HepG2 (cell line): ENCODE measurements at places on chromosomes 4 and X. TPM values are rescaled to one million over a fixed set of nuclear protein-coding genes. Genes with fewer than 3 reads are reported as not detected.

Gene GRPR
- 0.03 and 0.05 TPM in 2 replicates for polyA plus RNA-seq

Gene RIBC1
- 0.04 TPM in 1 of 2 replicates, not detected in the other for polyA plus RNA-seq

Gene CLCN4
- 1.8 and 1.9 TPM in 2 replicates for polyA plus RNA-seq

Gene SNX12
- polyA plus RNA-seq: 27.3 and 30.3 TPM in 2 replicates

Gene AMER1
- polyA plus RNA-seq: 2.8 and 3.1 TPM in 2 replicates

Gene TMSB15A
- polyA plus RNA-seq: not detected in 2 replicates

Gene USP17L24
- polyA plus RNA-seq: not detected in 2 replicates

Gene FAM53A
- polyA plus RNA-seq: 0.46 and 0.48 TPM in 2 replicates

Gene SULT1B1
- polyA plus RNA-seq: 0.25 TPM in 2 replicates

Gene HGFAC
- polyA plus RNA-seq: 63.6 and 107 TPM in 2 replicates

- DNase-seq: no peak
These were observed 15.7 kb upstream of the DUSP21 start for GRCh38 chrX:44828008-44828605.

GRCh38 chrX:146189371-146189770 is 371.7 kb downstream of the SLITRK2 start:
- DNase-seq: no peak

GRCh38 chrX:10121787-10122186 is 35.0 kb upstream of the CLCN4 start:
- no peak for DNase-seq

GRCh38 chrX:45009371-45010000 is 136.5 kb downstream of the KDM6A start:
- DNase-seq: no peak

GRCh38 chrX:84956304-84956703 is 47.4 kb upstream of the APOOL start:
- no peak for DNase-seq

GRCh38 chrX:38409289-38409688 is 56.9 kb downstream of the OTC start:
- no peak for DNase-seq

DNA sequence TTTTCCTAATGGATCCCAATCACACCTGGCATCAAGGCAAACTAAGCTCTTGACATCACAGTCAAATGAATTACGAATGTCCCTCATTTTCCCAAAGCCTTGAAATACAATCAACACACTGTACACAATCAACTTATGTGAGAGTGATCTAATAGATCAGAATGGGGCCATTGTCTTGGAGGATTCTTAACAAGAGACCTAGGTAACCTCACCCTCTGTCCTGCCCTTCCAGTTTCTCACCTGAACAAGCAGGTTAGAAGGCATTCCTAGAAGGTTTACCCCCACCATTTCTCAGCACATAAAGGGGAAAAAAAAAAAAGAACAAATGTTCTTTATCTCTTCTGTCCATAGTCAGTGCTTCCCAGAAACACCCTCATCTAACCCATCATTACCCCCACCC is 6.3 kb downstream of the SLC39A8 start:
- DNase-seq: no peak

- peak; percentile 11 for DNase-seq
These were observed 74.3 kb downstream of the CAMK2D start for GRCh38 chr4:113687067-113687718.

DNA sequence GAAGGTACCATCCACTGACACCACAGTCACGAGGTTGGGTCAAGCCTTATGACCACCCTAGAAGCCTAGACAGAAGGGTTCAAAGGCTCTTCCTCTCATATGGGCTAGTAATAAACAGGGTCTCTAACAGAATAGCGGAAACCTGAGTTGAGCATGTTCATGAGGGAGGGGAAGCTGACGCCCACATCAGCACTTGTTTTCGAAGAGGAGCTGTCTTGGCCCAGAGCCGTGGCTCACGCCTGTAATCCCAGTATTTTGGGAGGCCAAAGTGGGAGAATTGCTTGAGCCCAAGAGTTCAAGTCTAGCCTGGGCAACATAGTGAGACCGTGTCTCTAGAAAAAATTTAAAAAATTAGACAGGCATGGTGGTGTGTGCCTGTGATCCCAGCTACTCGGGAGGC is 21.5 kb upstream of the TMSB4X start:
- DNase-seq: no peak

DNA sequence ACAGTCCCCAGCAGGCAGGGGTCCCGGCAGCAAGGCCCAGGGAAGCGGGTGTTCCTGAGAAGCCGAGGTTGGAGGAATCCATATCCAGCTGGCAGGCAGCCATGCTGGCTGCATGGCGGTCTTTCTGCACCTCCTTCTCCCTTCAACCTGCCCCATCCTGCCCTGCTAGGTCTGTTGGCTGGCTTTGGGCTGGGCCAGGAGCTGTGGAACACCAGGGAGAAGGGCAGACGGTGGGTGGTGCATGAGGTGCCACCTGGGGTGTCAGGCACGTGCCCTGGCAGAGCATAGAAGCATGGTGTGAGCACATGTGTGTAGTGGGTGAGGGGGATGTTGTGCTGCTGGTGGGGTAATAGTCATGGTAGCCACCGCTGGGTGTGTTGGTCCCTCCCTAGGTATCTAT is 150.1 kb downstream of the PJA1 start:
- DNase-seq: no peak
